GOT3 (cell line): ENCODE measurements at places on chromosomes 7 and 10.

DNA sequence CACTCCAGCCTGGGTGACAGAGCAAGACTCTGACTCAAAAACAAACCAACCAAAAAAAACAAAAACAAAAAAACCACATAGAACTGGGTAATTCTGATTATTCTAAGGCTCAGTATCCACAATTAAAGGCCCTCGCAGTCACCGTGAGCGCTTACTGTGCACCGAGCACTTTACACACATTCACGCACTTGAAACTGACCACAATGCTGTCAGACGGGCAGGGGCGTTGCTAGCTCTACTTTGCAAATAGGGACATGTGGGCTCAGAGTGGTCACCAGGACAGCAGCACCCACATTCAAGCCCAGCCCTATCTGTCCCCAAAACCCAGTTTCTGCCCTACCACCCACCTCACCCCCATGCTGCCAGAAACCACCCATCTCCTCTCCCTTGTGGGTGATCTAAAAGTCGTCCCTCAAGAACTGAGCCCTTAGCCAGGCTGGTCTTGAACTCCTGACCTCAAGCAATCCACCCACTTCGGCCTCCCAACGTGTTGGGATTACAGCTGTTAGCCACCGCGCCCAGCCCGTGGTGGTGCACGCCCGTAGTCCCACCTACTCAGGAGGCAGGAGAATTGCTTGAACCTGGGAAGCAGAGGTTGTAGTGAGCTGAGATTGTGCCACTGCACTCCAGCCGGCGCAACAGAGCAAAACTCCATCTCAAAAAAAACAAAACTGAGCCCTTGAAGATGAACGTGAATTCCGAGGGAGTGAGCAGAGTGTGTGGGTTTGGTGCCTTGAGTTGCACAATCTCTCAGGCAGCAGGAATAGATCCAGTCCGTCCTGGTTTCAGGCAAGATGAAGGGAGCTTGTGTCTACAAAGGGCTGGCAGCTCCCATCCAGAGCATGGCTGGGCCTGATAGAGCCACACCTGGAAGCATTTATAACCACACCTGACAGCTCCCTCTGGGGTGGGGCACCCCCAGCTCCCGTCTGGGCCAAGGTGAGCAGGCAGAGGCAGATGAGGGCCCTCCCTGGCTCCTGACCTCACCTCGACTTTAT lies 5.4 kb upstream of the HSPB1 start:
- no peak for DNase-seq

DNA sequence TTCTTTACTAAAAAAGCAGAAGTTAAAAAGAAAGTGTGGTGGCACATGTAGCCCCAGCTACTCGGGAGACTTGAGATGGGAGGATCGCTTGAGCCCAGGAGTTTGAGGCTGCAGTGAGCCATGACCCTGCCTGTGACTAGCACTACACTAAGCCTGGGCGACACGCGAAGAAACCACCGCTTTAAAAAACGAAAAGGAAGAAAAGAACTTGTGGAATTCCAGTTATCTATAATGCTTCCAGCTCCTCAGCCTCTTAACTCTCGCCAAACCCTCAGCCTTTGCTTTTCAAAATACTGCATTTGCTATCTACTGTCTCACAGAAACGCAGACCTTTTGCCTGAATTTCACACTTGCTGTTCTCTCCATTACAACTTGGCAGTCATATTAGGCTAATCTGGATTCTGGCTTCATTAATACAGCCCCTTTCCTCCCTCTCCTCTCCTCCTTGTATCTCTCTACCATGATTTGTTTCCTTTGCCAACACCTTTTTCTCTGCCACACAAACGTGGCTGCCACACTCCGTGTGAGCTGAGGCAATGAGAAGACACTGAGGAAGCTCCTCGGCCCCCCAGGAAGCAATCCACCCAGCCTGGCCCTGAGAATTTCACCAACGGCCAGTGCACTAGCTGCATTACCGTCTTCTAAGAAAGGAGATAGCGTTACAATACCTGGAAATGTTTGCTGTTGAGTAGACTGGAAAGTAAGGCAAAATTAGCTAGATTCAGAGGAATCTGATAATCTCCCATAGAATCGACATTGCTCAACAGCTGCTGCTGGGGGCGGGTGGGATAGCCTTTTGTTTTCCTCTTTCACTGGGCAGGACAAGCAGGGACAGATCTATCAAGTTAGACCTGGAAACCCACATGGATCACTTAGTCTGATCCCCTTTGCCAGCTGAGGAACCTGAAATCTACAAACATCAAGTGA lies 37.2 kb downstream of the CALML5 start:
- DNase-seq: no peak

GRCh38 chr7:133022661-133023060 lies 59.2 kb downstream of the CHCHD3 start:
- no peak for DNase-seq

DNA sequence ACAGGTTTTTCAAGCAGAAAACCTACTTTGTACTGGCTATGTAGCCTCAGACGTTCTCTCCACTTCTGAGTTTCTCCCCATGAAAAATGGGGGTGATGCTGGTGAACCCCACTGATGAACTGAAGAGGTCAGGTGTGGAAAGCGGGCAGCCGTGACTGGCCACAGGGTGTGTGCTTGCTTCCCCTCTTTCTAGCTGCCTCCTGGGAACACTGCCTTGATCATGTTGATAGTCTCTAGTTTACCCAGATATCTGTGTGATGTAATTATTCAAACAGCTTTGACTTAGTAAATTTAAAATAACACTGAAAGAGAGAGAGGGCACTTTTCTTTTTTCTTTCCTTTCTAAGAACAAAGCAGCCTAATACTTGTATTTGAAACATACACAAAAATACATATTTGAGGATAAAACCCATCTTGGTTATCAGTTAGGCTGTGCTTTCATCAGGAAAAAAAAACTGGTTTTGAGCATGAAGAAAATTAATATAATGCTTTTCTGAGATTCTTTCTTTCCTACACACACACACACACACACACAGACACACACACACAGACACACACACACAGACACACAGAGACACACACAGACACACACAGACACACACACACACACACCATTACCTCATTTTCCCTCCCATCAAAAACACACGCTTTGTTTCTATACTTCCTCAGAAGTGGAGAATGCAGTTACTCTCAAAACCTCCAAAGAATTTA lies 76.7 kb downstream of the MACC1 start:
- DNase-seq: no peak

- DNase-seq: no peak
Observed at GRCh38 chr7:70047891-70048448, 449.7 kb downstream of the AUTS2 start.

DNA sequence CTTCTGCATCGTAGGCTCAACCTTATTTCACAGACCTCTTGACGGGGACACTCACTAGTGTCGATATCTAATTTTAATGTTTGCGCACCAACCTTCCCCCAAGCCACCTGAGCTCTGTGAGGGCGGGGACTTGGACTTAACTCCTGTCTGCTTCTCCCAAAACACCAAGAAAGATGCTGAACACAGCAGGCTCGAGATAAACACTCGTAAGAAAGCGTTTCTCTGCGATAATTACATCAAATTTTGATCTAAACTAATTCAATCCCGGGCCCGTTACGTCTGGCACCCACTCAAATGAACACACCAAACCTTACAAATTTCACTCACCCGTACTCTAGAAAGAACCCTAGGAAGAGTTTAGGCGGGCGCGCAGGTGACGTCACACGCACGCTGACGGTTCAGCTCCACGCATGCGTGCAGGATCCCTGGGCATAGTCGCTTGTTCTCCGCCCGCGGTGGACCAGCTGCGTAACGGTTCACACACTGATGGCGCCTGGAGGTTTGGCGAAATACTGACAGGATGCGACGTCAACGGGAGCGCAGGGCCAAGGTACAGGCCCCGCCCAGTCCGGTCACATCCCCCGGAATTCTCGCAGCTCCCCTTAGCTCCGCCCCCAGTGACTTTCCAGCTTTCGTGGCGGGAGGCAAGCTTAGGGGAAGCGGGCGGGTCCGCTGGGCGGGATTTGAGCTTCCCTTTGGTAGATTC lies at the start of gene POT1:
Gene POT1 (minus strand): TSS at position 359 of the 706 bp plus-strand sequence. CDS start 32,652 bp downstream, outside the sequence.
- DNase-seq: peak; percentile 94

- DNase-seq: no peak
Observed at GRCh38 chr10:77220150-77220549, 417.5 kb downstream of the KCNMA1 start.

DNA sequence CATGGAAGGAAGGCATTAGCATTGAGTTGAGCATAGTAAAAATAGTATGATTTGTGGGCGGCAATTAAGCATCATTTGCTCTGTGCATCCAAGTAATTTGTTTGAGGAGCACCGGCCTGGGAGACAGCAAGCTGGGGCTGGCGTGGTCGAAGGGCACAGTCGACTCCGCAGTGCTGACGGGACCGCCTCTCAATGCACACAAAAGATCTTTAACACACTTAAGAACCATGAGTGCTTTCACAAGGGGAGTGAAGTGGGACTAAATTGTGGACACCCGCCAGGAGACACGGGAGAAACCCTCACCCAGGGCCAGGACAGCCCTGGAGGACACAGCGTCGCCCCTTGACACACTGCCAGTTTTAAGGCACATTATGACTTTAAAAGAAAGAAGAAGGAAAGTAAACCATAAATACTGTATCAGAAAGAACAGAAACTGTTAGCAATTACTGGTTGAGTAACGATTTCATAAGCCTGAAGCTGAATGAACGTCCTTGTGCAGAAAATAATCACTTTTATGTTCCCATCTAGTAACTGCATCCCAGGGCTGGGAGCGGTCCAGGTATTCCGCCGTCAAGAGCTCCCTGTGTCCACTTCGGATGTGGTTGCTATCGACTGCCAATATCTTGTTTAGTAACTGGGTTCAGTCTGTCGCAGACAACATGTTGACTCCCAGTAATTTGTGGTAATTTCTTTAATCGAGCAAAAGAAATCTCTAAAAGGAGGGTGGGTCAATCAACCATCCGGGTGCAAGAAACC lies 102.1 kb downstream of the EBF3 start:
- DNase-seq: no peak

DNA sequence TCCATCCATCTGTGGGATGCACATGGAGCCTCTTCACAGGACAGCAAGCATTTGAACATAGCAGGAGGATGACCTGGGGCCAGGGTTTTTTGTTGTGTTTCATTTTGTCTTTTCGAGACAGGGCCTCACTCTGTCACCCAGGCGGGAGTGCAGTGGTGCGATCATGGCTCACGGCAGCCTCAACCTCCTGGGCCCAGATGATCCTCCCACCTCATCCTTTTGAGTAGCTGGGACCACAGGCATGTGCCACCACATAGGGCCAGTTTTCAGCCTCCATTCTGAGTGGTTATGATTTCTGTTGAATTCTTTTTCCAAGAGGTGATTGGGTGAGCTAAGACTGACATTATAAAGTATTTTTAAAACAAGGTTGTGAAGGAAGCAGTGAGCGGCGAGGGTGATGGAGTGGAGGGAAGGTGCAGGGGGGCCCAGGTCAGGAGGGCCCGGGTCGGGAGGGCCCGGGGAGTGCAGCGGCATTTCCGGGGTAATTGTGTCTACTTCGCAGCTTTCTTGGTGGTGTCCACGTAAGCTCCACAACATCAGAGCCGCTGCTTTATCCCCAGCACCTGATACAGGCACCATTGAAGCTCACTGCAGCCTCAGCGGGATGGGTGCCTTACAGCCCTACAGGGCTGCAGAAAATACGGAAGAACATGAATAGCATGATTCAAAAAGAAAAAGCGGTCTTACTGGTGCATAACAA lies 12.0 kb upstream of the LARP4B start:
- no peak for DNase-seq

- no peak for DNase-seq
Observed at GRCh38 chr10:79431891-79432831, 13.3 kb downstream of the ZCCHC24 start.

- no peak for DNase-seq
Observed at GRCh38 chr10:132723330-132723970, 62.5 kb downstream of the NKX6-2 start.

DNA sequence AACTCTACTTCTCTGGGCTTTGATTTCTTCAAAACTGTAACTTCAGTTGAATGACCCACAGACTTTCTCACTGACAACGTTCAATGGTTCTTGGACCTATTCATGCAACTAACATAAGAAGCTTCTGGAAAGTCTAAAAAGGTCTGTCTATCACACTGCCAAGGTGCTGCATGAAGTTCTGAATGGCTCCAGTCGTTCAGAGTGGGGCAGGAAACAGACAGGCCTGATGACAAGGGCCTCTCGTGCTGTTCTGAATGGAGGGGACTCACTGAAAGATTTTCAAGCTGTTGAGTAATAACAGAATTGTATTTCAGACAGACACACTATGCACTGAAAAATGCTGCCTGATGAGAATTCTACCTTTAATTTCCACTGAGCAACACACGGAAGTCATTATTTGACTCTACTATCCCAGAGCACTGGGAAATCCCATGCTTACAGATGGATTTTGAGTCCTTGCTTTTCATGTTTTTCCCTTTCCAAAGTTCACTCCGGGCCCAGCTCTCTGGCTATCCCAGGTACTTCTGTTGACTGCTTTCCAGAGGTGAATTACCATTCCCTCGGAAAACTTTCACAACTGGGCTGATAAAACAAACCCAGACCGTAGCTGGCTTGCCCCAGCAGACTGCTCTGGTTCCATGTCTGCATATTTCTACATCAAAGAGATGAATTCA lies 204.9 kb upstream of the FRMD4A start:
- DNase-seq: no peak

DNA sequence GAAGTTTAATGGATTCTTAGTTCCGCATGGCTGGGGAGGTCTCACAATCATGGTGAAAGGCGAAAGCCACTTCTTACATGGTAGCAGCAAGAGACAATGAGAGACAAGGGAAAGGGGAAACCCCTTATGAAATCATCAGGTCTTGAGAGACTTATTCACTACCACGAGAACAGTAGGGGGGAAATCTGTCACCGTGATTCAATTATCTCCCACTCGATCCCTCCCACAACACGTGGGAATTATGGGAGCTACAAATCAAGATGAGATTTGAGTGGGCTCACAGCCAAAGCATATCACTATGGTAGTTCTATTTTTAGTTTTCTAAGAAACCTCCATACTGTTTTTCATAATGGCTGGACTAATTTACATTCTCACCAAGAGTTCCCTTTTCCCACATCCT lies 36.7 kb downstream of the SPAM1 start:
- no peak for DNase-seq

- no peak for DNase-seq
Observed at GRCh38 chr7:131619336-131620305, 63.2 kb upstream of the PODXL start.

GRCh38 chr10:100307684-100308083 lies 21.2 kb upstream of the BLOC1S2 start:
- DNase-seq: no peak

- DNase-seq: no peak
Observed at GRCh38 chr10:73406846-73407245, 7.0 kb downstream of the ANXA7 start.

DNA sequence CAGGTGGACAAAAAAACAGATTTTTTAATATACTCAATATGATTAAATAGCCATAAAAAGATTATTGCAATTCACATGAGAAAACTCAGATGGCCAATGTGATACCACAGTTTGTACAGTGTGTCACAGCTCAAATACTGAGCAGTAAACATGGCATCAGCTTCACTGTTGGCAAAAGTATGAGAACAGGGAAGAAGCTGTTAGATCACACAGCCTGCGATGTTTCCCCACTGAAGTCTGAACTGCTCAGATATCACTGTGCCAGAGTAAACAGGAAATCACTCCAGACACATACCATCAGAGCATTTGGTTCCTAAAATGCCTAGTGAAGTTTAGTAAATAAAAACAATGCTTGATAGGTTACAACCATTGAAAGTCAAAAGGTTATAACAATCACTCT lies 347.8 kb downstream of the ETV1 start:
- no peak for DNase-seq
